ENCODE measurements at places on chromosomes 3 and 15.

DNA sequence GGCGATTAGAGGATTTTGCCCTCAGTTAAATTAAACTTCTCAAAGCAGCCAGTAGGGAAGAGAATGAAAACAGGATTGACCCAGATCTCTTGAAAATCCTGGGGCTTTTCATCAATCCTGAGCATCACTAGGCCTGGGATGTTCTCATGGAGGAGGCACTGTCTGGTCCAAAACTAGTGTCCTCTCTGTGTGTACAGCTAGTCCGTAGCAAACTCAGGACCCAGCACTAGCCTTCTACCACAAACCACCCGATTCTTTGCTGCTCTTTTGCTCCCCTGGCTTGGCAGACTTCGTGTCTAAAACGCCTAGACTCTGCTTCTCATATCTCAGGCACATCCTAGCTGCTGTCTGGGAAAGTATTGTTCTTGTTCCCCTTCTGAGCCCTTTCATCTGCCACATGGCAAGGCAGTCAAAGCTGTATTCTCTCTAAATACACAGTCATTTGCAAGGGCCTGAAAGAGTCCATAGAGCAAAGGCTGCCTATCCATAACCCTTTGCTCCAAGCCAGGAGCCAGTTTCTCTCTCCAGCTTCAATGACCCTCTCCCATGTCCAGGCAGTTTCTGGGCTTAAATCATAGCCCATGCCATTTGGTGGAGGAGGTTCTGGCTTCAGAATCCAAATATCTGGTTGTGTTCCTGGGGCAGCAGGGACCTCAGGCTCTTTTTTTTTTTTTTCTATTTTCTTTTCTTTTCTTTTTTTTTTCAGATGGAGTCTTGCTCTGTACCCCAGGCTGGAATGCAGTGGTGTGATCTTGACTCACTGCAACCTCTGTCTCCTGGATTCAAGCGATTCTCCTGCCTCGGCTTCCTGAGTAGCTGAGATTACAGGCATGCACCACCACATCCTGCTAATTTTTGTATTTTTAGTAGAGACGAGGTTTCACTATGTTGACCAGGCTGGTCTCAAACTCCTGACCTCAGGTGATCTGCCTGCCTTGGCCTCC, 52.4 kb downstream of the CDC25A start:
- no peak for DNase-seq

- DNase-seq, result peak; percentile 5
Measured at GRCh38 chr15:81097890-81098280, 36.2 kb upstream of the CFAP161 start.

- peak; percentile 65 for DNase-seq
Measured at GRCh38 chr3:44913868-44914468, 39.6 kb downstream of the TGM4 start.

GRCh38 chr3:113263778-113264177, 52.4 kb downstream of the BOC start:
- no peak for DNase-seq

GRCh38 chr15:75928680-75929608, 25.3 kb downstream of the FBXO22 start:
- DNase-seq, result peak; percentile 60

GRCh38 chr3:71111784-71112440, 471.6 kb downstream of the FOXP1 start:
- peak; percentile 87 for DNase-seq

GRCh38 chr3:51585197-51585596, 46.7 kb downstream of the RAD54L2 start:
- no peak for DNase-seq

DNA sequence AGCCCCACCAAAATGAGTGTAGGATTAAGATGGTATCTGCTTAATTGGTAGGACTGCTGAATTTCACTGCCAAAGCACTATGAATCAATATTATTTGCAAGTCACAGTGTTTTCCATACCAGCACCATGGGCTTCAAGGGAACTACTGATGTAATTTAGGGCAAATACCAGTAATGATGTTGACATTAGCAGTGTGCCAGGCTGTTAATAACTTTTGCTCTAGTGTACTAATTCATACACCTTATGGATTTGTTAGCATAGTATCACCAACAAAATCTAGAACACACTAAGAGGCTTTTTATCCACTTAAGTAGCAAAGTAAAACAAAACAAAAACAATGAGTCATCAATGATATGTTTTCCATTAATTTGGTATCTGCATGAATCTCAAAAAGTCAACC, 888.2 kb downstream of the CADM2 start:
- no peak for DNase-seq

DNA sequence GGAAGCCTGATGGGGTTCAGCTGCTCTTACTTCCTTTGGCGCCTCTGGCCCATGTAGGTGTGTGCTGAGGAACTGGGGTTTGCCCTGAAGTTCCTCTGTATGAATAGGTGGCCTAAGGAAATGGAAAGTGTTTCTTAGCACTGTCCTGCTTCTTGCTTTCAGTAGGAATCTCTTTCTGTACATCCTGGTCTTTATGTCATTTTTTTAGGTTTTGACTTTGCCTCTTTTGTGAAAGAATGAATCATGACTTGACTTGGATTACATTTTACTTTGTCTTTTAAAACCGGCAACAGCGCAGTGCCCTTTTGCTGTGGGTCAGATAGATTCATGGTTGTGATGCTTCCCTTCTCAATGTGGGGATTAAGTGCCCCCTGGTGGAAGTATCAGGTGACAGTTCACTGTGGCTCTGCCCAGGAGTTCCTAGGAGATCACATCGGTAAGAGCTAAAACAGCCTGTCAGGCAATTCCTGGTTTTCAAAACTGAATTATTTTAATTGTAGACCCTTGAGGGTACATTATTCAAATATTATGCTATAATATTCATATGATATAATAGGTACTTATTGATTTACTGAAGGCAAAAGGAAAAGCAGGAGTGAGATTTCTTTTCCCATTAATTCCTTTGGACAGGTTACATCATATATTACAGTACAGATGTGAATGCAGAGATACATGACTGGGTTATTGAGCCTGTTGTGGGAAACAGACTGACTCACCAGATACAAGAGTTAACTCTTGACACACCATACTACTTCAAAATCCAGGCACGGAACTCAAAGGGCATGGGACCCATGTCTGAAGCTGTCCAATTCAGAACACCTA, 95.4 kb downstream of the HCN4 start:
- DNase-seq, result peak; percentile 68

GRCh38 chr3:151687076-151687475, 46.7 kb upstream of the AADACL2 start:
- DNase-seq, result no peak

DNA sequence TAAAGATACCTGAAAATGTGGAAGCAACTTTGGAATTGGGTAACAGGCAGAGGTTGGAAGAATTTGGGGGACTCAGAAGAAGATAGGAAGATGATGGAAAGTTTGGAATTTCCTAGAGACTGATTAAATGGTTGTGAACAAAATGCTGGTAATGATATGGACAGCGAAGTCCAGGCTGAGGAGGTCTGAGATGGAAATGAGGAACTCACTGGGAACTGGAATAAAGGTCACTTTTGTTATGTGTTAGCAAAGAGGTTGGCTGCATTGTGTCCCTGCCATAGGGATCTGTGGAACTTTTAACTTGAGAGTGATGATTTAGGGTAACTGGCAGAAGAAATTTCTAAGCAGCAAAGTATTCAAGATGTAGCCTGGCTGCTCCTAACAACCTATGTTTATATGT, 13.0 kb downstream of the MITF start:
- no peak for DNase-seq

- peak; percentile 49 for DNase-seq
Measured at GRCh38 chr3:152402695-152403451, 134.1 kb downstream of the MBNL1 start.

- peak; percentile 38 for DNase-seq
Measured at GRCh38 chr3:10983219-10983916, 9.2 kb upstream of the SLC6A1 start.

DNA sequence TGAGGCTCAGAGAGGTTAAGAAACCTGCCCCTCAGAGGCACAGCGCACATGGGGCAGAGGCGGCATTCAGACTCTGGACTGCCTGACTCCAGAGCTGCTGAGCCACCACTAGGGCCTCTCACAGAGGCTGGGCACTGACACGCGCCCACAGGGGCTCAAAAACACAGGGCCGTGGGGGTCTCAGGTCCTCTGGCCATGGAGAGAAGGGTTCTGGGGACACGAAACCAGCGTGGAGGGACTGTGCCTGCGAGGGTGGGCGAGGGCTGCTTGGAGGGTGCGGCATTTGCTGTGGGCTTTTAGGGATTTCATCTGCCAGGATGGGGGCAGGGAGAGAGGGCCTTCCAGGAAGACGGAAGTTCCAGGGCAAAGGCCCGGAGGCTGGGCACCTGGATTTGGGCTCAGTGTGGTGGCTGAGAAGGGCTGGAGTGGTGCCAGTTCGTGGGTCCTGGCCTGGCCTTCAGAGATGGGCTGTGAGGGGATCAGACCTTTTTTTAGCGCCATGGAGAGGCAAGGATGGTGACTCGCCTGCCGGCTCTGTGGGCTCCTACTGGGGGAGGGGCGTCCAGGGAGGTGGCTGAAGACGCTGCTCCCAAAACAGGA, 69.6 kb downstream of the EFCAB12 start:
- DNase-seq, result no peak

GRCh38 chr3:29822071-29822470, 541.2 kb downstream of the RBMS3 start:
- peak; percentile 65 for DNase-seq

DNA sequence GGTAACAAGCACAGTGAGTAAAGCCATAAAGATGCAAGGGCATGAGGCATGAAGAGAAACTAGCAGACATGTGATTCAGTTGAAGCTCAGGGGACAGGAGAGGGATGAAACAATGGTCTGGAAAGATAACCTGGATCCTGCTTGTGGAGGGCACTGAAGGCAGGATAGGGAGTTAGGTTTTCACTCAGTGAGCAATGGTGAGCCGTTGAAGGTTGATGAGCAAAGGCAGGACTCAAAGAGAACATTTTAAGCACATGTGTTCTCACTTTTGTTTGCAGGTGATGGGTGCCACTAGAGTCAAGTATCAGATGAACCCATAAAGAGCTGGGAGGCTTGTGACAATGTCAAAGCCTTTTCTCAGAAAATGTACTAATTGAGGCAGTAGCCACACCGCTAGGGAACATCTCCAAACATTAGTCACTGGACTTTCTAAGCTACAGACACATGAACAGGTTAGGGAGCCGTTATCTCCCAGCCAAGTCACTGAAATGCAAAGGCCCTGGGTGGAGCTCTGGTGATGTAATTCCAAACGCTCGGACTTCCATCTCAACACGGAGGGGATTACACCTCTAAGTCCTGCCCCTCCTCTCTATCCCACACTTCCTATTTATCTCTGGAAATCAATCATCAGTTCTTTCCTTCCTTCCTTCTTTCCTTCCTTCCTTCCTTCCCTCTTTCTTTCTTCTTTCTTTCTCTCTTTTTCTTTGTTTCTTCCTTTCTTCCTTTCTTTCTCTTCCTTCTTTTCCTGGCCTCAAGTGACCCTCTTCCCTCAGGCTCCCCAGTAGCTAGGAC, 22.7 kb downstream of the KLHL6 start:
- peak; percentile 42 for DNase-seq

- DNase-seq, result no peak
Measured at GRCh38 chr15:32923176-32923575, 205.4 kb downstream of the GREM1 start.

DNA sequence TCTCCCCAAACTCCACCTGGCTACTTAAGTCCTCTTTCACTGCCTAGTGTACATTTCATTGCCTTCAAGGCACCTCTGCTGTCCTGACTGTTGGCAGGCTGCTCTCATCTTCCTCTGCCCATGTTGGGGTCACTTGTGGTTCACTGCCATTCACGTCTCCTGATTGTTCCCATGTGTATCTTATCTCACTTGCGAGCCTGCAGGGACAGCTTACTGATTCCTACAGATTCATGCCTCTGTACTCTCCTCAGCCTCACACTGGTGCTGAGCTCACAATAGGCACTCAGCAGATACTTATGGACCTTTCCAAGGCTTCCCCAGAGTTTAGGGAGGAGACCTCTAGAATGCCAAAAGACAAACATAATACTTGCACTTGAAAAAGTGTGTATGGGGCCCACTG, 28.8 kb upstream of the ANP32A start:
- DNase-seq, result no peak

GRCh38 chr3:138401834-138402233, 32.6 kb upstream of the ESYT3 start:
- DNase-seq, result peak; percentile 10

- DNase-seq, result peak; percentile 99
Measured at GRCh38 chr15:59299929-59300617, 72.6 kb downstream of the MYO1E start.

DNA sequence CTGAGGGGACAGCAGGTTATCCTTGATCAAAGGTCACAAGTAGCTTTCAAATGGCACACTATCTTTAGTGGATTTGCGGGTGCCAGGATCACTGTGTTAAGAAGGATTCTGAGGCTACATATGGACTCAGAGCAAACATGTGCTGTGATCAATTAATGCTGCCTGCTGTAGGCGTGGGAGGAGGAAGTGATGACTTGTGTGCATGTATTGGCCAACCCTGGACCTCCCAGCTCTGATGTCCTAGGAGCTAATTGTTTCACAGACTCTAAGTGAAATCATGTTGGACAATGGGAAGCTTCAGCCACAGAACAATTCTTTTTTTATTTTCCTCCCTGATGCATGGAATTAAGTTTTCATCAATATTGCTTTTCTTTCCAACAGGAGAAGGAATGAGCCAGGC, 24.4 kb downstream of the FAH start:
- peak; percentile 53 for DNase-seq

DNA sequence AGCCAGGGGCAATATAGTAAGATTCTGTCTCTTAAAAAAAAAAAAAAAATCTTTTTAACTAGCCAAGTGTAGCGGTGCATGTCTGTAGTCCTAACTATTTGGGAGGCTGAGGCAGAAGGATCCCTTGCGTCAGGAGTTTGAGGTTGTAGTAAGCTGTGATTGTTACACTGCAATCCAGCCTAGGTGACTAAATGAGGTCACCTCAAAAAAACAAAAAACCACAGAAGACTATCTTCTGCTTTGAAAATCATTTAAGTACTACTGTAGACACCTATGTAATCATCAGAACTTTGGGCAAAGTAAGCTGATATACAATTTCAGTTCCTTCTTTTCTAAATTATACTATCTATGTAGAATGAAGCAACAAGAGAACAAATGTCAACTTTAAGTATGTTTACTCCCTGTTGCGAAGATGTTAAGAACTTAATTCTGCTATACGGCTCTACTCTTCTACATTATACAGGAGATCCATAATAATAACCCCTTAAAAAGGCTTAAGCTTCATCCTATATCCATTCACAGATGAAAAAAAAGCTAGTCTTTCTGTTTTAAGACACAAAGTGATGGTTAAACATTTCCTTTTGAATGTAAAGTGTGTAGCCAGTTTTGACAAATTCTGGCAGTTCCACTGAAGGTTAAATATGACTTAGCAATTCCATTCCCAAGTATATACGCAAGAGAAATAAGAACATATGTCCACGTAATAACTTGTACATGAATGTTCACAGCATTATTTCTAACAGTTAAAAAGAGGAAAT, 15.2 kb downstream of the DAZL start:
- DNase-seq, result no peak

DNA sequence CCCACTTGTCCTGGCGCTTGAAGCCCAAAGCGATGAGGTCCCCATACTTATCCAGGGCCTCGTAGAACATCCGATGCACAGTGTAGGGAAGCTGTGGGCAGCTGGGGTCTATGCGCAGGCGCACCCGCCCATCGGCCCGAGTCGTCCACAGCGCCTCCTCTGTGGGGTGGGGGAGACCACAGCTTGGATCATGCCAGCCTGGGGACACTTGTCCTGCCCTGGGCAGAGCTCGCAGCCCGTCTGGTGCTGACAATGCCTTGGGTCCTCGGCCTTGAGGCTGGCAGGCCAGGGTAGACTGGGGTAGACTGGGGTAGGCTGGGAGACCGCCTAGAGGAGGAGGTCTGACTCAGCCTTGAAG, 39.8 kb downstream of the ACSBG1 start:
- DNase-seq, result no peak

- no peak for DNase-seq
Measured at GRCh38 chr3:65172209-65172608, 484.4 kb upstream of the ADAMTS9 start.
